Ureter (tissue), 1 donor: ENCODE measurements at places on chromosomes 1 and 21. TPM values are rescaled to one million over a fixed set of nuclear protein-coding genes. Genes with fewer than 3 reads are reported as not detected.
A peak's percentile ranks its signal among the peaks of the same experiment; 100 is the strongest.

GRCh38 chr1:231694465-231695077, 68.0 kb downstream of the DISC1 start:
- DNase-seq = no peak

The CHIT1 gene
- total RNA-seq = 6.6 TPM

DNA sequence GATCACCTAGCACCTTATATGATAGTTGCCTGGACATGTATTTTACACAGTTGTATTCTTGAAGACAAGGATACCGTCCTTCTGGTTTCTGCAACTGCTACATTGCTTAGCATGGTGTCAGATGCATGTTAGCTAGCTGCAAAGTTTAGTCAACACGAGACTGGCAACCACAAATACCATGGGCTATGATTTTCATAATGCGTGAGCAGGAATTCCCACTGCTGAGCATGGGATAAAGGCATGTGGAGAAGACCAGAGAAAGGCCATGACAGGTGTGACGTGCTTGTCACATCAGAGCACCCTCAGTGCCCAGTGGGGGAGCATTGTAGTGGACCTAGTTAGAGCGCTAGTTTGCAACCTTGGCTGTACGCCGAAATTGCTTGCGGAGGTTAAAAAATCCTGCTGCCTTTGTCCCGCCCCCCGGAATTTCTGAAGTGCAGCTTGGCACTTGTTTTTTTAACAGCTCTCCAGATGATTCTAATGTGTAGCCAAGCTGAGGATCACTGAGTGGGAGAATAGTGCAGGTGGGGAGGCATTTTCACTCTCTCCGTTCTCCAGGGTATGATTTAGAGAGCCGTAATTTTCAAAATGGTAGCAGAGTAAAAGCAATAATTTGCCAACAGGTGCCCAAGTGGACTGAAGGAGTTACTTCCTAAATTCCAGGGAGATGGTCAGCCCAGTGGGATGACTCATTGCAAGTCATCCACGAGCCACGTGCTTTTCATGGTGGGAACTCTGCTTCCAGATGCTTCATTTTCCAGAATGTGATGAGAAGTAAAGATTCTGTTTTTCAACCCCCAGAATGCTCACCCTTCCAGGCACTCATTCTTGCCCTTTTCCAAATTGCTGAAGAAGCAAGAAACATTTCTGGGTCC, 81.0 kb downstream of the CNIH3 start:
- no peak for DNase-seq

The KCNJ9 gene
- not detected for total RNA-seq

DNA sequence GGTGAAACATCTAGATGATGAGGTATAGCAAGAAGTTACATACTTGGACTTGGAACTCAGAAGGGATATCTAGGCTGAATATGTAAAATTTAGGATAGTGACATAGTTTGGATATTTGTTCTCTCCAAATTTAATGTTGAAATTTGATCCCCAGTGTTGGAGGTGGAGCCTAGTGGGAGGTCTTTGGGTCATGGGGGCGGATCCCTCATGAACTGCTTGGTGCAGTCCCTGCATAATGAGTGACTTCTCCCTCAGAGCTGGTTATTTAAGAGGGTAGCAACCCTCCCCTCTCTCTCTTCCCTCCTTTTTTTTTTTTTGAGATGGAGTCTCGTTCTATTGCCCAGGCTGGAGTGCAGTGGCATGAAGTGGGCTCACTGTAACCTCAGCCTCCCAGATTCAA, 15.5 kb downstream of the ST3GAL3 start:
- DNase-seq = no peak

DNA sequence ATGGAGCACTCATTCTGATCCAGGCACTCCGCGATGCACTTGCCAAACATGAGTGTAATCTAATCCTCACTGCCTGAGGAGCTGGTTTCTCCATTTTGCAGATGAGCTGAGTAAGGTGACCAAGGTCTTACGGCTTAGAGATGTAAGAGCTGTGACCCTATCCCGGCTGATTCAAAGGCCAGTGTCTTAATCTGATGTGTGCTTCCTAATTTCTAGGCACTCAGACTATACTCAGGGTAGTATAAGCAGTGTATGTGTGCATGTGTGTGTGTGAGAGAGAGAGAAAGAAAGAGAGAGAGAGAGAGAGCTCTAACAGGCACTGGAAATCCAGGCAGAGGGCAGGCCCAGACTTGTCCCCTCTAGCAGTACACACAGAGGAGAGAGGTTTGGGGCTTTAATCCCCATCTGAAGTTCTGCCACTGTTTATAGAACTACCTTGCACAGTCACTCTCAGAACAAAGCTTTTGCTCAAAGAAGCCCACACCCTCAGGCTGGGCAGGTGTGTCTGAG, 188.2 kb downstream of the ZBTB18 start:
- DNase-seq = peak; percentile 45

The TSACC gene
- 2.2 TPM for total RNA-seq

DNA sequence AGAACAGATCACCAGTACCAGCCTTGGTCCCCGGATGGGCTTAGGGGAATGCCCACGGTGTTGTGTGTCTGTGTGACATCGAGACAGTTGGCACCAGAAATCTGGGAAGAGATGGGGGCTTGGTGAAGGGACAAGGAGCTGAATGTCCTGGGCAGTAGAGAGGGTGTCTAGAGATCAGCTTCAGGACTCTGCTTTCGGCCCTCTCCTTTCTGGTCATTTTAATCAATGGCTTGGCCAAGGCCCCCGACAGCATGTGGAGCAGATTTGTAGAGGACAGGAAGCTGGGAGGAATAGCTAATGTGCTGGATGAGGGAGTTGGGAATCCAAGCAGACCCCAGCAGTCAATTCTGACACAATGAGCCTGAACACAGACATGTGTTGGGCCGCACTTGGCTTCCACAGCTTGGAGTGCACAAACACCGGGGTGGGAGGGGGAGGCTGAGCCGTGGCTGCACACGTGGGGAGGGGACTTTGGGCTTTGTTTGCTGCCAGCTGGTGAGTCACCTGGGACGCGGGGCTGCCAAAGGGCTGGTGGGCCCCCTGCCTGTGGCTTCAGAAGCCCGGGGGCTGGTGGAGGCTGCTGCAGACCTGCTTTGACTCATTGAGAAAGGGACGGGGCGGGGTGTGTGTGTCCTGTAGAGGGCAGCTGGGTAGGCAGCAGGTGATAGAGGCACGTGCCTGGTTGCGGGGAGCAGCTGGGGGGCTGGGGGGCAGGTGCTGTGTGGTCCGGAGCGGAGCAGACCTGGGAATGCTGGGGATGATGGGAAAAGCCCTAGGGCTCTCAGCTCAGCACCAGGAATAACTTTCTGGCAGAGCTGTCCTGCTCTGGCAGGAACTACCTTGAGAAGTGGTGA, 20.9 kb downstream of the SLC1A7 start:
- no peak for DNase-seq

- DNase-seq = no peak
Observed at GRCh38 chr1:199931666-199932377, 95.7 kb upstream of the NR5A2 start.

The SPRR2B gene
- not detected for total RNA-seq

The C4BPA gene
- 0.21 TPM for total RNA-seq

- no peak for DNase-seq
Observed at GRCh38 chr1:172761581-172762486, 102.9 kb downstream of the FASLG start.

The THEM5 gene
- total RNA-seq = not detected

- DNase-seq = no peak
Observed at GRCh38 chr1:87132284-87132870, 196.3 kb upstream of the LMO4 start.

- no peak for DNase-seq
Observed at GRCh38 chr1:151147132-151147503, 687 bp upstream of the SEMA6C start.

The ZBTB8A gene
- 10.5 TPM for total RNA-seq

The CFHR3 gene
- 1.1 TPM for total RNA-seq

DNA sequence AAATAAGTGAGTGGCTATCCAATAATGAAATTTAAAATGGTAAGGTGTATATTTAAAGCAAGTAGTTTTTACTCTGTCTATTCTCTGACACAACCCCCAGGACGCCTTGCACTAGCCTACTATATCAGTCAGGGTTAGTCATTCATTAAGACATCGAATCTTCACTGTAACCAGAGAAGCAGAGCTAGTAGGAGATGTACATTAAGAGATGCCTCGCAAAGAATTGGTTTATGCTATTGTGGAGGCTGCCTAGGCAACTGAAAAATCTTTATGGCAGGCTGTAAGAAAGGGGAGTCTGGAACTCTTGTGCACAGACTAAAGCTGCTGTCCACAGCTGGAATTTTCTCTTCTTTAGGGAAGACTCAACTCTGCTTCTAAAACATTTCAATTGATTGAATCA, 28.8 kb downstream of the NTNG1 start:
- DNase-seq = no peak

The FNDC10 gene
- 4.1 TPM for total RNA-seq

The SLC1A7 gene
- total RNA-seq = not detected

DNA sequence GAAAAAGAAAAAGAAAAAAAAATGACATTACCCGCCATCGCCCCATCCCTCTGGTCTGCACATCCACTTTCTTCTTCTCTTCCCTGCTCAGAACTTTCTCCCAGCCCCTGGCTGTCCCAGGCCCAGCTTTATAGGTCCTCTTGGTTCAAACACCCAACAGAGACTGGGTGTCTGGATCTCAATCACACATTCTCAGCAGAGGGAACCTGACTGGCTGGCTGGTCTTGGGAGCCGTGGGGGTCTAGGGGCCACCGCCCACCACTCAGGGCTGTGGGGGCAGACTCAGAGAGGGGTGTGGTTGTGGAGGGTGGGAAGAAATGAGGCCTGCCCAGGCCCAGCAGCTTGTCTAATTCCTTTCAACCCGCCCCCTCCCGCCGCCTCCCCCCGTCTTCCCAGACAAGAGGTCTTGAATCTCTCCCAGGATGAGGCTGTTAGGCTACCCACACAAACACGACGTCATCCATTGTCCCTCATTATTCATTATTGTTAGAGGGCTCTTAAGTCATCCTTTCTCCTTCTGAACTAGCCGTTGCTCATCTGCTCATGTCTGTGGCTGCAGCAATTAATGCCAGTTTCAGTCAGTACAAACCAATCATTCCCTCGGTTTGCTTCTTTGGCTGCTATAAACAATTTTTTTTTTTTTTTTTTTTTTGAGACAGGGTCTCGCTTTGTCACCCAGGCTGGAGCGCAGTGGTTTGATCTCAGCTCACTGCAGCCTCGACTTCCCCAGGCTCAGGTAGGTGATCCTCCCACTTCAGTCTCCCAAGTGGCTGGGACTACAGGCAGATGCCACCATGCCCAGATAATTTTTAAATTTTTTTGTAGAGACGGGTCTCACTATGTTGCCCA, 40.6 kb upstream of the CLIC4 start:
- DNase-seq = no peak

The STYXL2 gene
- total RNA-seq = not detected

- DNase-seq = no peak
Observed at GRCh38 chr1:228751360-228752098, 16.2 kb downstream of the RHOU start.

The AMY1A gene
- total RNA-seq = not detected
